ENCODE measurements at places on chromosomes 2 and 18.

DNA sequence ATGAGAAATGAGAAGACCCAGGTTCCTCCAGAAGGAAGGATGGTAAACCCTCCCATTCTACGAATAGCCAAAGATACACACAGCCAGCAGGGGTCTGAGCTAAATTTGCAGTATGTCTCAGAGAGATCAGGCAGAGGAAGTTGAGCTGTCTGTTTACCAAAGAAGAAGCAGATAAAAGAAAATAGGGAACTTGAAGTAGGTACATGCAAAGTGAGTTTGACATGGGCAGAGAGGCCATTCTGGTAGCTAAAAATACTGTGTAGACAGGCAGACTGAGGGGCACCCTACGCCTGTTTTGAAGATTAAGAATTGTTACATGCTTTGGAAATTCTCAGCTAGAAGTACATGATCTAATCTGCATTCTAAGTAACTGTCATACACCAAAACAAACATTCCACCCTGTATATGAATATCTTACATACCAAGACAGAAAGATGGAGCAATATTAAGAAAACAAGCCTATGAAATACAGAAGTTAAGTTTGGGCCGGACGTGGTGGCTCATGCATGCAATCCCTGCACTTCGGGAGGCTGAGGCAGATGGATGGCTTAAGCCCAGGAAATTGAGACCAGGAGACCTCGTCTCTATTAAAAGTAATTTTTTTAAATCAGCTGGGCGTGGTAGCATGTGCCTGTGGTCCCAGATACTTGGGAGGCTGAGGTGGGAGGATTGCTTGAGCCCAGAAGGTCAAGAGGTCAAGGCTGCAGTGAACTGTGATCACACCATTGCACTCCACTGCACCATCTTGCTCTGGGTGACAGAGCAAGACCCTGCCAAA is 157.9 kb downstream of the ANKRD44 start:
- DNase-seq: no peak

GRCh38 chr2:74849228-74849892 is 15.4 kb downstream of the HK2 start:
- DNase-seq: peak; percentile 86

- peak; percentile 72 for DNase-seq
These were observed 500.0 kb upstream of the SETBP1 start for GRCh38 chr18:44180683-44181082.

- peak; percentile 28 for DNase-seq
These were observed 15.1 kb downstream of the SPTBN1 start for GRCh38 chr2:54471221-54471711.

DNA sequence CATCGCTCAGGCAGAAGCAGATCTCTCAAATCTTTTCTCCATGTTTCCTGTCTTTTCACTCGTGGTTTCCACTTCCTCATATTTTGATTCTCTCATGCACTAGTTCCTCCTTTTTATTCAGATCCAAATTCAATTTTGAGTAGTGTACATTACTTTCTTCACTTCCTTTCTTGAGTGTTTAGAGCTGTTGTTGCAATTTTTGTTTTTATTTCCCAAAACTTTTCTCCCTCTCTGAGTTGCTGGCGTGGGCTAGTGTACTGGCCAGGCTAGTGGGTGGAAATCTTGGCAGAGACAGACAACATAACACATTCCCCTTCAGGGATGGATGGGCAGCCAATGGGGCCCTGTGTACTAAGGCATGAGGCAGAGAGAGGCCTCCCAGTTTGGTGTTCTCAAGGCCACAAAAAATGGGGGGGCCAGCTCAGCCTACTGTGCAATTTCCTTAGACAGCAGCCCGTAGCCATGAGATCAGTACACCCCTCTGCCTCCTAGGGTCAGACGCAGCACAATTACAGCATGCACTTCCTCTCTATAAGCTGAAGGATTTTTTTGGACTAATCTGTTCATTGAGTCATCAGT is 145.1 kb upstream of the PID1 start:
- no peak for DNase-seq

- no peak for DNase-seq
These were observed 11.3 kb upstream of the GBX2 start for GRCh38 chr2:236179236-236180075.

- no peak for DNase-seq
These were observed 381.6 kb downstream of the DSEL start for GRCh38 chr18:67134911-67135310.

GRCh38 chr2:229586012-229586411 is 128.3 kb downstream of the DNER start:
- DNase-seq: peak; percentile 91

DNA sequence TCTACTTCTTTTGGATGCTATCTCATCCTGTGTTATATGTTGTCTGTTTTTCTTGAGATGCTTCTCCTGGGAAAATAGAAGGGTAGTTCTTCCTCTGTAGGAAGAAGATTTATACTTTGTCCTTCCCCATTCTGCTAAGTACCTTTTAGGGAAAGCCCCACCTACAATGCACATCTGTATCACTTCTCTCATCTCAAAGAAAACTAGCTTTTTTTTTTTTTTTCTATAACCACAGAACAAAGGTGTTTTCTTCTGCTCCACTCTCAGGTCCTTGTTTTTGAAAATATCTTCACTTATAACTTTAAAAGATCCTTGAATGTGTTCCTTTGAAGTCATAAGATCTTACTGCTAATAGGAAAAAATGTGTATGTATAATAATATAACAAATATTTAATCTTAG is 30.8 kb downstream of the CCDC150 start:
- no peak for DNase-seq

DNA sequence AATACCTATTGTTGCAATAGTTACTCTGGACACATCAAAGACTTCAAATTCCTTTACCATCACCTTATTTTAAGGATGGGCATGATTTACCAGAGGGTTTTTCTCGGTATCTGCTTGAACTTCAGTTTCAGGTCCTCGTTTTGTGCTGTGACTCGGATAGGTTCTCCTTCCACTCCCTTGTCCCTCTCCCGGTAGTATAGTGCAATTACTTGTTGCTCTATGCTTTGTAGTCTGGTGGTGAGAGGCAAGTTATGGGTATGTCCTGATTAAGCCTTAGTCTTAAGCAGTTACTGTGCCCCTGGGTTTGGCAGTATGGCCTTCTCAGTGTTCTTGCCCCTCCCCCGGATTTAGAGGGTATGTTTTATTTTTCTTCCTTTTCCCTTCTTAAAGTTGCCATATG is 96.6 kb downstream of the RHBDD1 start:
- no peak for DNase-seq

- DNase-seq: no peak
These were observed 4.5 kb downstream of the BOK start for GRCh38 chr2:241563031-241563507.

- peak; percentile 29 for DNase-seq
These were observed 221.7 kb upstream of the SPOPL start for GRCh38 chr2:138279871-138280270.

DNA sequence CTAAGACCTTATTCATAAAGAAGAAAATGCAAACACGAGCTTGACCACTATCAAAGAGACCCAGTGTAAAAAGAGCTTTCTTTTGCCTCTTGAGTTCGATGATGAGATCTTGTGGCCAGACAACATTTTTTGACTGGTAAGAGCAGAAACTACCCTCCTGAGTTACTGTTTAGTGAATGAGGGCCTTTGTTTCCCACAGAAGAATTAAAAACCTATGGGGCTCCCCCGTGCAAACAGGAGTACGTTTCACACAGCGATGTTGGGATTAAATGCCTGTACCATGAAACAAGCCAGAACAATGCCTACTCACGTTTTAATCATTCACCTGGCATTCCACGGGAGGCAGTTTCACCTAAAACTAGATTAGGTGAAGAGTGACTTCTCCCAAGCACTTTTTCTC is 36.0 kb downstream of the MYCN start:
- peak; percentile 94 for DNase-seq

Measured in mammary epithelial cell (primary cell).